ENCODE measurements at places on chromosomes 1 and 21. TPM values are rescaled to one million over a fixed set of nuclear protein-coding genes. Genes with fewer than 3 reads are reported as not detected.

The ADAMTS1 gene
- 14.8 TPM for total RNA-seq

The MTMR11 gene
- 10.5 TPM for total RNA-seq

The LEPROT gene
- 40.8 TPM for total RNA-seq

The UBE2U gene
- total RNA-seq: not detected

The ACTL8 gene
- total RNA-seq: not detected

The GBP7 gene
- total RNA-seq: not detected

The MTARC2 gene
- 10.7 TPM for total RNA-seq

GRCh38 chr1:47468709-47469389, 31.0 kb downstream of the FOXD2 start:
- no peak for DNase-seq

DNA sequence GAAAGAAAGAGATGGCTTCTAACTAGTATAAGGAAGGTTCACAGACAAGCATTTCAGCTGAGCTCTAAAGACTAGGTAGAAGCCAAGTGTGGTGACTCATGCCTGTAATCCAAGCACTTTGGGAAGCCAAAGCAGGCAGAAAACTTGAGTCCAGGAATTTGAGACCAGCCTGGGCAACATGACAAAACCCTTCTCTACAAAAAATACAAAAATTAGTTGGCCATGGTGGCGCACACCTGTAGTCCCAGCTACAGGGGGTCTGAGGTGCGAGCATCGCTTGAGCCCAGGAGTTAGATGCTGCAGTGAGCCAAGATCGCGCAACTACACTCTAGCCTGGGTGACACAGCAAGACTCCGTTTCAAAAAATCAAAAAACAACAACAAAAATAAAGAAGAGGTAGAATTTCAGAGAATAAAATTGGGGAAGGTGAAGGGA, 27.8 kb downstream of the FBXO42 start:
- DNase-seq: no peak

GRCh38 chr21:45324489-45325205, 37.0 kb upstream of the POFUT2 start:
- DNase-seq: no peak

GRCh38 chr21:25528515-25528914, 78.8 kb downstream of the MRPL39 start:
- no peak for DNase-seq

DNA sequence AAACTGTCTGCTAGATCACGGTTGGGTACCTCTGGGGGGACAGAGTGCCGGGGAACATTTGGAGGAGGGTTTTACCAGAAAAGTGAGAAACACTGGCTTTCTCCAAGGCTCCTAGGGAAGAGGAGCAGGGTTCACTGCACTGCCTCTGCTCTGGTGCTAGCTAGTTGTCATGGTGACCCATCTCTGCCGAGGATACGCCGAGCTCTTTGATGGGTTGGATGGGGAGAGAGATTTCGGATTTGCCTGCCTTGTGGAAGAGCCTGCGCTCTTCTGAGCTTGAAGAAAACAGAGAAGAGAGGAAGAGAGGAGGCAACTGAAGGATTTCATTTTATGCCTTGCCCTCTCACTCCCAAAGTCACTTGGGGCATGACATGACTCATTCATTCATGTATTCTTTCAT, 92.1 kb downstream of the NAV1 start:
- no peak for DNase-seq

- DNase-seq: no peak
Measured at GRCh38 chr1:46612937-46613660, 3.5 kb downstream of the MOB3C start.

GRCh38 chr1:59322814-59323213, 25.9 kb downstream of the FGGY start:
- no peak for DNase-seq

- no peak for DNase-seq
Measured at GRCh38 chr21:33836408-33836807, 79.2 kb downstream of the ATP5PO start.

DNA sequence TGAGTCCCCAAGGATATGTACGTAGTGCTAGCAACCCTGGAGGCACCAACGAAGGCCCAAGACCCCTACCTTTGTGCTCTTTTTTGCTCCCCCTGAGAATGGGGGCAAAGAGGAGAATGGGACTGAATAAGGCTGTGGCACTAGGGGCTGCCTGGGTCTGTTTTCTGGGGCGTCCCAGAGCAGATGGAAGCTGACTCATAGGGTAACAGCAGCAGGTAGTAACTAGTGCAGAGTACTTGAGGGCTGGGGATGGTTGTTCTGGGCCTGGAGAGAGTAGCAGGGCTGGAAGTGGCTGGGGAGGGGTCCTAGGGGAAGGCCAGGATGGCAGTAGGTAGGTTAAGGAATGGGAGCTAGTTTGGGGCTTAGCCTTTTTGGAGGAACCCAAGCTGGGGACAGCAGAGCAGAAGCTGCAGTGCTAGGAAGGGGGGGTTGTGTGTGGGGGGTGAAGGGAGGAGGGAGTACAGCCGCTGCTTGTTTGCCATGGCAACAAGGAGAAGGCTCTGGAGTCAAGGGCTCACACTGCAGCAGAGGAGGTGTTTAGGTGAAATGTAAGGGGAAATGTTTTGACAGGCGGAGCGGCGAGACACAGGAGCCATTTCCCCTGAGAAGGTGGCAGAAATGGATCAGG, 1.8 kb downstream of the NCDN start:
- no peak for DNase-seq

GRCh38 chr1:169699707-169700106, 11.7 kb downstream of the SELL start:
- DNase-seq: no peak

DNA sequence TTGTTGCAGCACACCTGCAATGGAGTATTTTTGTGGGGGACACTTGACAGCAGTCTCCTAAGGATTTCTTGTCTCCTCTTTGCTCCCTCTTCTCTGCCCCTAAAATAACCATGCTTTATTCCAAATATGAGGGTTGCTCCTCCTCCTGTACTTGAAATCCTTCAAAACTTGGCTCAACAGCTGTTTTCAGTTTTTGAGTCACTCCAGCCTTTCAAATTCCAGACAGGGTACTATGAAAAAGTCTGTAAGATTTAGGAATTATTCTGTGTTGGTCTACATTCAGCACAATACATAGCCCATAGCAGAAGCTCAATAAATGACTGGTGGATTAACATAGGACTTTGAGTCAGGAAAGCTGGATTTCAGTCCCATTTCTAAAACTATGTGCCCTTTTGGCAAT, 5.5 kb downstream of the AP4B1 start:
- DNase-seq: no peak

GRCh38 chr1:22606161-22606560, 30.3 kb upstream of the C1QA start:
- DNase-seq: no peak

DNA sequence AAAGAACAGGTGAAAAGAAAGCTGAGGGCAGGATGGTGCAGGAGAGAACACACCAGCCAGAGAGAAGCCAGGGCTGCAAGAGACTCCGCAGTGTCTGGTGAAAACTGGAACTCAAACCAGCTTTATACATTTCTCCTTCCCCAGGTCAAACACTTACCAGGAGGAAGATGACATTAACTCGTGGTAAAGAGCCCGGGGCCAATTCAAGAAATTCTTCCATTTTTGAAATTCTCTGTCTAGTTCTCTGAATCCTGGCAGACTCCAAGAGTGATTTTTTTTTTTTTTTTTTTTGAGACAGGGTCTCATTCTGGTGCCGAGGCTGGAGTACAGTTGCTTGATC, 25.8 kb upstream of the SIPA1L2 start:
- DNase-seq: no peak
